ENCODE measurements at places on chromosomes 1 and 21.
A peak's percentile ranks its signal among the peaks of the same experiment; 100 is the strongest.

DNA sequence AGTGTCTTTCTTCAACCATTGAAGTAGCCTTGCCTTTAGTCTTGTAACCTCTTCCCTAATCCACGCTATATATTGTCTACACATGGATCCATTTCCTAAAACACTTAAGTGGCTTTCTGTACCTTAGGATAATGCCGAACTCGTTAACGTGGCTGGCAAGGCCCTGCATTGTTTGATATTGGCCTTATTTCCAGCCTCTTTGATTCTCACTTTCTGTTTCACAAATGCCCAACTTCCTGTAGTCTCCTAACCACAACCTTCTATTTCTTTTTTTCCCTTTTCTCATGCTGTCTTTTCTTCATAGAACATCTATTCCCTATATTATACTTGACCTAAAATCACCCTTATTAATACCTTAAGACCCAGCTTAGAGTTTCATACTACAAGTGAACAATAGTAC, 536.0 kb downstream of the LMO4 start:
- no peak for DNase-seq

DNA sequence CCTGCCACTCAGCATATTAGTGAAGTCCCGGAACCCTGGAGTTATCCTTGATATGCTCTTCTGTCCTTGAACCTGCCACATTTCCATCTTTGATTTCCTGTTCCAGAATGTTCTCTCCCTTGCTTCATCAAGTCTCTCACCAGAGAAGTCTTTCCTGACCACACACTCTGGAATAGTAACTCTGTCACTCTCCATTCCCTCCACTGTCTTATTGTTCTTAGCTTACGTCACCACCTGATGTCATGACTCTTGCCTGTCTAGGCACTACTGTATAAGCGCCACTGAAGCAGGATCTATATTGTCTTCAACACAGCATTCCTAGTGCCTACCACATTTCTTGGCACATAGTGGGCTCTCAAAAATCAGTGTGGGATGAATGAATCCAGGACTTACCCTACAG, 65.4 kb upstream of the SMYD2 start:
- no peak for DNase-seq

DNA sequence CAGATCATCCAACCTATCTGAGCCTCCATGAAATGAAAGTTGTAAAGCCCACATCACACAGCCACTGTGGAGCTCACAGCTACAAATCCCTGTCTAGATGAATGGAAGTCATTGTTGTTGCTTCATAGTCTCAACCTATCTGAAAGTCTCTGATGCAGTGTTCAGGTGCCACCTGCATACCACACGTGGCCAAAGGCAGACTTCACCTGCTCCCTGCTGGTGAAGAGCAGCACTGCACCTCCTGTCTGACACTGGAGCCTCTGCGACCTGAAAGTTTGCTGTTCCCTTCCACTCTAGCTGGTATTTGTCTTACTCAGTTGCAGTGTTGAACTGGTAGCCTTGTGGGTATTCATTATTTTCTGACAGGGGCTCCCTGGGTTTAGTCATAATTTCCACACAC, 18.4 kb downstream of the LORICRIN start:
- DNase-seq = no peak

DNA sequence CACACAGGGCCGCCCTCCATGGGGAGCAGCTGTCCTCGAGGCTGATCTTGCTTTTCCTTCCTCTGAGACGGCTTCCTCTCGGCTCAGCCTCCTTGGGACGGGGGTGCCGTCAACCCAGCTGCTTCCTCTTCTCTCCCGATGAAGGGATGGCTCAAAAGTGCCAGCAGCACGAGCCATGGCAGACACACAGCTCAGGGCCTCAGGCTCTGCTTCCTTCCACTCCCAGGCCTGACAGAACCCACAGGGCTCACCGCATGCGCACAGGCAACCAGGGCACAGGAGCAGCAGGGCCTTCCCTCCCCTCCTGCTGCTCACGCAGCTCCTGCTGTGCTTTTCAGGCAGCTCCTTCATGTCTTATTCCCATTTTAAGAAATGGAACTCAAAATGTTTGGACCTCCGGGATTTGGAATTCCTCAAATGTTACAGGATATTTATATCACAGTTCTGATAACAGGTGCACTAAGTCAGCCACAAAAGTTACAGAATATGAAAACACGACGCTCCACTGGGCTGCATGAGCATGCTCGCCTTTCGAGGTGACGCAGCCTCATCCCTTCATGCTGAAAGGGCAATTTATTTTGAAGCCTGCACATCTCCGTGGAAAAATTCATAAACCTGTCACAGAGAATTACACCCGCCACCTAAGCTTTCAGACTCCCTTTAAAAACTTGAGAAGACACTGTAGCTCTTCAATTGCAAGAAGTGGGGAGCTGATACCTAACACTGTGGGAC, 84.4 kb downstream of the HSF2BP start:
- peak; percentile 70 for DNase-seq

DNA sequence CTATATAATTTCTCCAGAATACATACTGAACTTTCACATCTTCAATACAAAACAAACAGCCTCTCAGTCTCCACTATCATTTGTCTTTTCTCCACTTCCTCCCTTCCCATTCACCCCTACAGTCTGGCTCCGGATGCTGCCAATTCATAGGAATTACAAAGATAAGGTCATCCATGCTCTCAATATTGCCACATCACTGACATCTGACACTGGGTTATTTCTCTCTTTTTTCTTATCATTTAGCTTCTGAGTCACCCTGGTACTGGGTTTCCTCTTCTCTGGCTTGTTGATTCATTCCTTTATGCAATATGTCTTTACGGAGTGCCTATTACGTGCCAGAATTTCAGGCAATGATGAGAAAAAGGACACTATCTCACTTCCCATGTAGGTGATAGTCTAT, 3.1 kb upstream of the SH3BP5L start:
- DNase-seq = no peak

DNA sequence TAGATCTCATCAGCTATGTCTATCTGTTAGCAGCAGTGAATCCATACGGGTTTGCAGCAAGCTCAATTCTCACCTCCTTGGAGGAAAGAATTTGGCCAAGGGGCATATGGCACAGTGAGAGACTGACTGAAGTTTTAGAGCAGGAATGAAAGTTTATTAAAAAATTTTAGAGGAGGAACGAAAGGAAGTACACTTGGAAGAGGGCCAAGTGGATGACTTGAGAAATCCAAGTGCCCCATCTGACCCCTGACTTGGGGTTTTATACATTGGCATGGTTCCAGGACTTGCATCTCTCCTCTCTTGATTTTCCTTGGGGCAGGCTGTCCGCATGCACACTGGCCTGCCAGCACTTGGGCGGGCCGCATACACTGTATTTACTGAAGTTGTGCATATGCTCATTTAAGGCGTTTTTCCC, 9.2 kb upstream of the OSBPL9 start:
- no peak for DNase-seq

DNA sequence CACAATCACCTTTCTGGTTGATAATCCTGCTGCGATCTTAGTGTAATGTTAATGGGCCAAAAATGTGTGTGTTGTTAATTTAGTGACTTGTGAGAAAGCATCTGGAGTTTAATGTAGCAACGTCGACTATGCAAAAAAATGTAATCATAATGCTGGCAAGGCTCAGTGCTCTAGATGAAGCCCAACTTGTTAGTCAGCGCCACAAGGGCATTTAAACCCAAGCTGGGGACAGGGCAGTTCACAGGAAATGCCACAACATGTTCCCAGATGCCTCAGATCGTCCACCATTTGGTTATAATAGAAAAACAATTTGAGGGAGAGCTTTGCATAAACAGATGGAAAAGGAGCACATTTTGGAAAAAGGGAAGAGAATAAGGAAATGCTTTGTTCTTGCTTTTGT, 585.4 kb upstream of the PLXNA2 start:
- DNase-seq = no peak

DNA sequence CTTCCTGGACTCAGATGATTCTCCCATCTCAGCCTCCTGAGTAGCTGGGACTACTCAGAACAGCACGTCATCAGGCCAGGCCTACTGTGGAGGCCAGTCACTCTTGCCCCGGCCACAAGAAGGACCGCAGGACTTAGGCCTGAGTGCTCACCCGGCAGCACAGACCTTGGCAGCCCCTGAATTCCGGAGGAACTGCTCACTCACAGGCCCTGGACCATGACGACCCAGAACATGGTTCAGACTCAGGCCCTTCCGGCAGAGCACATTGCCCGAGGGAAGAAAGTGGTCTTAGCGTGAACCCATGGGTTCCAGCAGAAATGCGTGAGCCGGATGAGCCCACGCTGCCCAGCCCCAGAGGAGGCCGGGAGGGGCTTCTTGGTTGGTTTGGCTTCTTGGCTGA, 177.3 kb upstream of the TMEM51 start:
- no peak for DNase-seq

- DNase-seq = no peak
Observed at GRCh38 chr1:84722794-84723193, 32.5 kb upstream of the SSX2IP start.

GRCh38 chr1:50959913-50960844, at the start of gene FAF1:
Gene FAF1 (minus strand): TSS chr1:50960267. CDS start chr1:50959811, 456 bp downstream.
- DNase-seq = peak; percentile 98

- DNase-seq = no peak
Observed at GRCh38 chr1:173489929-173490328, 12.8 kb downstream of the PRDX6 start.

GRCh38 chr1:94909486-94909885, 17.4 kb downstream of the CNN3 start:
- DNase-seq = no peak

Measured in Right ventricle myocardium superior (tissue), 1 donor.